ENCODE measurements at places on chromosomes 1 and 21.

- DNase-seq = no peak
Measured at GRCh38 chr1:91736146-91736714, 149.7 kb downstream of the TGFBR3 start.

DNA sequence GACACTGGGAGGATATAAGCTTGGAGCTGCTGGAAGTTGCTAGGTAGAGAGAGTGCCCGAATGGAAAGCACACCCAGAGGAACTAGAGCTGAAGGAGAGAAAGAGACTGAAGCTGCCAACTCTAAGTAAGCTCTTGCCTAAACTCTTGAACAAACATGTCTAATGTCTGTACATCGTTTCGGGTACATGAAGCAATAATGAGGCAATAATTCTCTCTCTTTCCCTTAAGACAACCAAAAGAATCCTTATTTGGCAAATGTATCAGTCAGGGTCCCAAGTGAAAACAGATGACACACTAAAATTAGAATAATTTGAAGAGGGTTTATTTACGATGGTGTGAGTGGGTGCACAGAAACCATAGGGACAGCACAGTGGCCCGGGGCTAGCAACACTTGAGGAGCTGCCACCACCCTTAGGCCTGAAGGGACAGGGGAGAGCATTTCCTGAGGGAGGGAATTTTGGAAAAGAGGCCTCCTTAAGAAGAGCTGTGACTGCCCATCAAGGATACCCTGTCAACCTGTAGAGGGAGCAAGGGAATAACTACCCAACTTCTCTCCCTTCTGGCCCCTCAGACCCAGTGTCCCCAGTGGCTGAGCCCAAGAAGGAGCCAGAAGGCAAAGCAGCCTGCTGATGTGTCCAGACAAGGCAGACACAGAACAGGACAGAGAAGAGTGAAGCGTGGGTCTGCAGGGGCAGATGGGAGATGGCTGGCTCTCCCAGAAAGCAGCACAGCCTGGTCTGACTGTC is 36.1 kb upstream of the KHDRBS1 start:
- no peak for DNase-seq

DNA sequence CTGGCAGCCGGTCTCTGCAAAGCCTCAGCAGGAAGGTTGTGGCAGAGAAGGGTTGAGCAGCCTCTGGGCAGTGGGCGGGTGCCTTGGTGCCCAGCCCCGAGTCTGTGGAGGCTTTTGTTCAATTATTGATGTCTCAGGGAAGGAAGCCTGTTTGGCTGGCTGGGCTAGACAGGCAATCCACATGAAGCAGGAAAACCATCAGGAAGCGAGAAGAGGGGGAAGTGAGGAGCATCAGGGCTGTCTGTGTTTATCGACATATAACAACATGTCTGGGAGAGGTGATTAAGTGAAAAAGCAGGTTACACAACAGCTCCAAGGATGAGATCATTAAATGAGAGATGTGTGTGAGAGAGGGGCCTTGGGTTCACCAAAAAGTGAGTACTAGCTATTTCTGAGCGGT is 105.4 kb downstream of the UBE2U start:
- DNase-seq = no peak

DNA sequence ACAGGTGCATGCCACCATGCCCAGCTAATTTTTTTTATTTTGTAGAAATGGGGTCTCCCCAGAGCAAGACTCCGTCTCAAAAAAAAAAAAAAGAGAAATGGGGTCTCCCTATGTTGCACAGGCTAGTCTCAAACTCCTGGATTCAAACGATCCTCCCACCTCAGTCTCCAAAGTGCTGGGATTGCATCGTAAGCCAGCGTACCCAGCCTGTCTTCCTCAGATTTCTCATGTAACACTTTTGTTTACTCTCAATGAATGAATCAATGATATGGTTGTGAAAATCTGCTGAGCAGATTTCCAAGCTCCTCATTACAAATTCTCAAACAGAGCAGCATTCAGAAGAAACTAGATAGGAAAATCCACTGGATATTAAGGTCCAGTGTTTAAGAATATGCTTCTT is 6.6 kb downstream of the CMPK1 start:
- no peak for DNase-seq

GRCh38 chr1:208158640-208159554 is 85.3 kb downstream of the PLXNA2 start:
- no peak for DNase-seq

DNA sequence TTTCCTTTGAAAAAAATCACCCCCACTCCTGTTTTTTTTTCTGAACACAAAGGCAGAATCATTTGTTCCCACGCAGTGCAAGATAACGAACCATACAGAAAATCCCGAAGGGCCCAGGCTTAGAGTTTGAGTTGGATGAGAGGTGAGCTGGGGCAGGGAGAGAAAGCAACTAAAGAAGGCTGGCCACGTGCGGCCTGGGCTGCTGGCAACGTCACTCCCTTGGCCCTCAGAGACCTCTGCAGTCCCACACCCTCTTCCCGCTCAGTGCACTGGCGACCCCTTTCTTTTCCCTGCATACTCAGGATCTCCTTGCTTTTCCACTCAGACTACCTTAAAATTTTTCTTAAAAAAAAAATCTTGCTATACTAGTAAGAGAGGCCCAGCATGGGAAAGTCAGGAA is 28.2 kb upstream of the CRNN start:
- DNase-seq = no peak

DNA sequence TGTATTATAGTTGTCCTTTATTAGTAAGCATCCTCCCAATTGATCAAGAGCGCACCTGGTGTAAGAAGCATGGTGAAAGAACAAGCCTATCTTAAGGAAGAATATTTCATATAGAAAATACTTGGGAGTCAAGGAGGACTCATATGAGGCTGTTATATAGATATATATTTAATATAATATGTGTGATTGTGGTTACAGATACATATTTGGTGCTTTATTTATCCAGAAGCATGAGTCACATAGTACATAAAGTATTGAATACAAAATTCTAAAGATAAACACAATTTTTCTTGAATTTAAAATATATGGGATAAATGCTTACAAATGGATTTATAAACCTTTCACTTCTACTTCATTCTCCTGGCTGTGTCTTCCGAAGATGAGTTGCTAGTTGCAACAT is 60.6 kb downstream of the RGS5 start:
- no peak for DNase-seq

DNA sequence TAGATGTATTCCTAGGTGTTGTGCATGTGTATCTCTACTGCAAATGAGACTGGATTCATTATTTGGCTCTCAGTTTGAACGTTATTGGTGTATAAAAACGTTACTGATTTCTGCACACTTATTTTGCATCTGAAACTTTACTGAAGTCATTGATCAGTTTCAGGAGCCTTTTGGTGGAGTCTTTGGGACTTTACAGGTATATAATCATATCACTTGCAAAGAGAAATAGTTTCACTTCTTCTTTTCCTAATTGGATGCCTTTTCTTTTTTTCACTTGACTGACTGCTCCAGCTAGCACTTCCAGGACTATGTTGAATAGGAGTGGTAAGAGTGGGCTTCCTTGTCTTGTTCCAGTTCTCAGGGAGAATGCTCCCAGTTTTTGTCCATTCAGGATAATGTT is 252.2 kb downstream of the SMYD3 start:
- no peak for DNase-seq

- no peak for DNase-seq
Measured at GRCh38 chr1:5458248-5458647, 534.0 kb downstream of the NPHP4 start.

All from vagina (tissue), 2 donors.